Activated naive CD4-positive, alpha-beta T cell (primary cell): ENCODE measurements at places on chromosomes 6 and 20.

DNA sequence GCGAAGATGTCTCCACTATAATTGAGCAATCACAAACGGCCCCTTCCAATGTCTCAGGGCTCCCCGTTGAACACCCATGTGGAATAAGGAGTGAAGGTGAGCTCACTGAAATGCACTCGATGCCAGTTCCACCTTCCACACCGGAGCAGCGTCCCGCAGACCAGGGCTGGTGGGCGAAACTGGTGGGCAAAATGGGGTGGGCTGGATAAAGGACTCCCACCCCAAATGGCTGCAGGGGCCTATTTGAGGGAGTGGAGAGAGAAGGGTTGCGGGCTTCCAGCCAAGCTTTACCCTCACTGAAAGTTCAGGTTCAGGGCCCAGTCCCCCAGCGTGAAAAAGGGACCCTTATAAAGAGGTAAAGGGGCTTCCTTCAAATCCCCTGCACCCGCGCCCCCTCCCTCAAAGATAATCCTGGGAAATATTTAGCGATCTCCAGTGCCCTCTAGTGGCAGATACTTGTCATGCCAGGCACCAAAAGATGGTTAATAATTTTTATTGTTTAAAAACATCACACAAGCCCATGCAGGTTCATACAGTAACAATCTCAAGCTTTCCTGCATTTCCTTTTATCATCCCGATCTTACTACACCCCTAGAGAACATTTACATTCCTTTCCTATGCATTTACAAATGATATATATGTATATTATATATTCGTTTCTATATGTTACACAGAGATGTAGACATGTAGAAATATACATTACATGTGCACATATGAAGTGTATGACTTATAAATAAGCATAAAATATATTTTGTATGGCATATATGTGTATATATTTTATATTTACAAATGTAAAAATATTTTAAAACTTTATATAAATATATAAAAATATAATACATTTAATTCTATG, 58.2 kb upstream of the NKX2-2 start:
- no peak for DNase-seq

- DNase-seq, result no peak
Measured at GRCh38 chr6:44733868-44734267, 346.4 kb downstream of the CDC5L start.

DNA sequence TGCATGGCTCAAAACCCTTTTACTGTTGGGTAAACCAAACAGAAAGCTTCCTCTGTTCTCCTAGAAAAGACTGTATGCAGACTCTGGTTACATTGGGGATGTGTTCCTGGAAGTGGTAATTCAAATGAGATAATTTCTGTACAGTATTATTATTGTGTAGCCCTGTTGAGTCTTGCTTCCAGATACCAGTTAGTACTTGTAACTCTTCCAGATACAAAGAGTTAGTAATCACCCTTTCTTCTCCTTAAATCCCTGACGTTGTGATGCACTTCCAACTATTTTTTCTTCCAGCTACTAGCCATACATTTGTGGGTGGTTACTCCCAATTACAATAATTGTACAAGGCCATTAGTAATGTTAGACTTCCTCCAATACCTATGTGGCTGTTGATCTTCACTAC, 42.3 kb upstream of the GRIK2 start:
- no peak for DNase-seq

- no peak for DNase-seq
Measured at GRCh38 chr6:112109262-112109661, 21.9 kb downstream of the FAM229B start.

DNA sequence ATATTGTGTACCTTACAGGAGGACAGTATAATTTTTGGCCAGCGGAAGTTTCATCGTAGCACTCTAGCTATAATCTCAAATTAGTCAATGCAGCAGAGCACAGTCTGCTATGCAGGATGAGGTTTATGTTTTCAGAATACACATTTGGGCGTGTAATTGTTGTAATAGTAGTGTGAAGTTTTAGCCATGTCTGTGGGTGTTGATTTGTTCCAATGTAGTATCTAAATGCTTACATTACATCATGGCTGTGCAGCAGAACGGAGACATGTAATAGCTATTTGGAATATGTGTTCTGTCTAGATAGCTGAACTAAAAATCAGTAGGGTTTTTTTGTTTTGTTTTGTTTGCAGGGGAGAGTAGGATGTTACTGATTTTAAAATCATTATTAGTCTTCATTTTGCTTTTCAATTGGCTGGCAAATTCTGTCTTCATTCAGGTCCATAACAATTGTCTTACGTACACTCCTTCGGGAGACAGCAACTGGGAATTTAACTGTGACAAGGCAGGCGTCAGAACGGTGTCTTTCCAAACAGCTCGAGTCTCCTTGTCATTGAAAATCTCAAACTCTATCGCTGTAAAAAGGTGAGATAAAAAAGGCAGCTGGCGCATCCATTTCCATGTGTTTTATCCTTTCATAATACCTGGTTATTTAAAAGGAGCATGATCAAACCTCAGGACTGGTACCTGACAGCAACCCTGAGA, 65.1 kb upstream of the CDH4 start:
- DNase-seq, result no peak

DNA sequence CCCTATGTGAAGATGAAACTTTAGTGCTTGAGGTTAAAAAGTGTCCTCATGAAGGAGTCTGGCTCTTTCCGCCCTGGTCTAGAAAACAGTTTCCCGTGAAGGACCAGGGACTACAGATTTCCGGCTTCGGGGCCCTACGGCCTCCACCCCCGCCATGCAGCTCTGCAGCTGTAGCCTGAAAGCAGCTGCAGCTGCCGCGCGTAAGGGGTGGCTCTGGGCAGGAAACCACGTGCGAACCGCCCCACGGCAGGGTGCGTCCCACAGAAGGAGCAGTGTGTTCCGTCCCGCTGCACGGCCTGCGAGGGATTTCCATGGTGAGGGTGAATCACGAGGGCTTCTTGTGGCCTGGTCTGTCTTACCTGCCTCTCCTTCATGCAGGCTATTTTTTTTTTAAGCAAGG, 117.0 kb downstream of the ERMARD start:
- DNase-seq, result peak; percentile 28

- DNase-seq, result no peak
Measured at GRCh38 chr6:125947615-125948014, 9.0 kb upstream of the HINT3 start.
